ENCODE measurements at places on chromosomes 5 and 9.

GRCh38 chr5:146832985-146833732, 45.4 kb downstream of the PPP2R2B start:
- no peak for DNase-seq

GRCh38 chr9:68495247-68495646, 45.4 kb downstream of the TMEM252 start:
- DNase-seq = no peak

GRCh38 chr9:109517901-109518377, 19.8 kb upstream of the PTPN3 start:
- DNase-seq = no peak

- no peak for DNase-seq
Measured at GRCh38 chr5:5318426-5319190, 103.9 kb upstream of the ICE1 start.

DNA sequence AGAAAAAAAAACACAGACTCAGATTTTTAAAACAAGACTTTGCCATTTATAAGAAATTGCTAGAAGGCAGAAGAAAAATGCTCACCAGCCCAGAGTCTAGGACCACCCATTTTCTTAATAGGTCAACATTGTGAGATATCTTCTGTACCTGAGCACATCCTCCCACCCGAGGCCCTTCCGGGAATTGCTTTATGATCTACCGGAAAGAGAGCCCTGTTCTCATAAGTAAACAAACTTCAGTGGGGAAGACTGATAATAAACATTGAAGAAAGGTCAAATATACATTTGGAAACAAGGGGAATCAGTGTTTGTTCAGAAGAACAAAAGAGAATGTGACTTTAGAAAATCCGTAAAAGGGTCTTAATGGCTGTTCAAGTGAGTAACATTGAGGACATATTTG, 44.4 kb downstream of the PRKACG start:
- no peak for DNase-seq

GRCh38 chr5:9288234-9288633, 257.6 kb downstream of the SEMA5A start:
- no peak for DNase-seq

GRCh38 chr9:118439441-118439840, 735.2 kb downstream of the TLR4 start:
- no peak for DNase-seq

DNA sequence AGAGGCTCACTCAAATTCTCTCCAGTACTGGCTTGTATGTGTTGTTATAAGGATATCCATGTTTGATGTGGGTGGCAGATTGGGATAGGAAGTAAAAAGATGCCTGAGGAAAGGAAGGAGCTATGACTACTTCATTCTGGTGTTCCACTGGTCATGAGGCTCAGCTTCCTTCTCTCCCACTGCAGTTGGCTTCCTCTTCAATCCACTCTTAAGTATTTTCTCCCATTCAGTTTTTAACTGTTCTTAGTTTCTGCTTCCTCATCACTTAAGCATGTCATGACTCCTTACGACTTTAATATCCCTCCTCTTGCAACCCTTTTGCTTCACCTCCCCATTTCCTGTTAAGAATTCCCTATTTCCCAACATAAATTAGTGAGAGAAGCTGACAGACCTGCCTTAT, 81.1 kb downstream of the PJA2 start:
- peak; percentile 48 for DNase-seq

- peak; percentile 48 for DNase-seq
Measured at GRCh38 chr9:133113163-133113948, 7.7 kb downstream of the RALGDS start.

GRCh38 chr5:77255617-77256016, 45.1 kb downstream of the PDE8B start:
- DNase-seq = no peak

GRCh38 chr9:27530915-27531755, 1.5 kb upstream of the MOB3B start:
- DNase-seq = no peak

GRCh38 chr5:57494104-57495098, 11.8 kb upstream of the ACTBL2 start:
- DNase-seq = peak; percentile 97

DNA sequence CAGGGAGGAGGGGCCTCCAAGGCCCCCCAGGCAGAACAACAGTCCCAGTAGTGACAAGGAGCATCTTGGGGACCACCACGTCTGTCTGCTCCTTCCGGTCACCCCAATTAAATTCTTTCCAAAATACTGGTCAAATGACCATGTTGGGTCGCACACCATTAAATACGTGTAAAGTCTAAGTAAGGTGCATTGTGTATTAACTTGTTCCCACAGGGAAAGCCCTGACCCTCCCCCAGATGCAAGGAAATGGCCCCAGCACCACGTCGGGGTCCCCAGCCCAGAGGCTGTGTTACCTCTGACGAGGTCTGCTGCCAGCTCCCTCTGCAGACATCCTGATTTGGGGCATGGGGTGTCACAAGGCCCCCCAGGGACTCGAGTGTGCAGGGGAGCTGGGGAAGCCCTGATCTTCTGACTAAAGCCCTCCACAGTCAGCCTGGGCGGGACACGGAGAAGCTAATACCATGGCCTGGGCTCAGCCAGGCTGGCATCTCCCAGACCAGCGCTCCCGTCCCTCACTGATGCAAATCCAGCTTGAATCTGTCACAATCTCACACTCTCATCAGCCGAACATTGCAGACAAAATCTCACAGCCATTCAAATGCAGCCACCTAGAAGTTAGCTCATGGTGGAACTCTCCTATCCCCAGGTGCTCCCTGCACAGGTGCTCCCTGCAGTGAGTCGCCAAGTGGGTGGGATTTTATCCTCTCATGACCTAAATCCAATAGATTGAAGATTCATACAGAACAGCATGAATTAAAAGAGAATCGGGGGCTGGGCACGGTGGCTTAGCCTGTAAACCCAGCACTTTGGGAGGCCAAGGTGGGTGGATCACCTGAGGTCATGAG, 13.6 kb downstream of the TERT start:
- no peak for DNase-seq

DNA sequence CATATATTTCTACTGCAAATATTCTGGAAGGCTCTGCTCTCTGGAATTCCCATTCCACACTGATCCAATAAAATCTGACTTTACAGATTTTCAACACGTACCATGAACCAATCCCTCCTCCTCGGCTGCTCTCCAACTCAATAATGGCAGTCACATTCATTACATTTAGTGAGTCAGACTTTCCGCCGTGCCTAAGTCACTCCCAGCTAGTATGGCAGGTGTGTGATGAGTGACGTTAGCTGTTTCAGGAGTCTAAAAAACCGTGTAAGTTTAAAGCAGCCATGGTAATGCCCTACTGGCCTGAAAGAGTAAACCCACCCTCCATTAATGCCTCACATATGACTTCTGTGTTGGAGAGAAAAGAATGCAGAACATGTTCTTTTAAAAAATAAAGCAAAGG, 3.3 kb downstream of the FBN2 start:
- no peak for DNase-seq

DNA sequence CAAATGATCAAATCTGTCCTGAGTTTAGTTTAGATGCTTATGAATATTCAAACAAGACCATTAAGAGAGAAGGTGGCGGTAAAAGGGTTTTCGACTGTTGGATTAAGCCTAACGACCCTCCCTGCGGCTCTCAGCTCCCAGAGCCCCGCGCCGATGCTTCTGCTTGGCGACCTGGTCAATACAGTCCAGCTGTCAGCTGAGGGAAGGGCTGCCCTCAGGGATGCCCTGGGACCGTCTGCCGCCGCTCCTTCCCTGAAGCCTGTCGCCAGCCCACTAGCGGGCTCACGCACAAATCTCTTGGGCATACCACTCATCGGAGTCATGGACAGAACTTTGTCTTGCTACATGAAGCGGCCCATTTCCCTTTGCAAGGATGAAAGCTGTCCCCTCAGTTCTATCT, 136.6 kb upstream of the RAPGEF1 start:
- no peak for DNase-seq

GRCh38 chr9:5652821-5653220, 23.9 kb downstream of the RIC1 start:
- DNase-seq = no peak

DNA sequence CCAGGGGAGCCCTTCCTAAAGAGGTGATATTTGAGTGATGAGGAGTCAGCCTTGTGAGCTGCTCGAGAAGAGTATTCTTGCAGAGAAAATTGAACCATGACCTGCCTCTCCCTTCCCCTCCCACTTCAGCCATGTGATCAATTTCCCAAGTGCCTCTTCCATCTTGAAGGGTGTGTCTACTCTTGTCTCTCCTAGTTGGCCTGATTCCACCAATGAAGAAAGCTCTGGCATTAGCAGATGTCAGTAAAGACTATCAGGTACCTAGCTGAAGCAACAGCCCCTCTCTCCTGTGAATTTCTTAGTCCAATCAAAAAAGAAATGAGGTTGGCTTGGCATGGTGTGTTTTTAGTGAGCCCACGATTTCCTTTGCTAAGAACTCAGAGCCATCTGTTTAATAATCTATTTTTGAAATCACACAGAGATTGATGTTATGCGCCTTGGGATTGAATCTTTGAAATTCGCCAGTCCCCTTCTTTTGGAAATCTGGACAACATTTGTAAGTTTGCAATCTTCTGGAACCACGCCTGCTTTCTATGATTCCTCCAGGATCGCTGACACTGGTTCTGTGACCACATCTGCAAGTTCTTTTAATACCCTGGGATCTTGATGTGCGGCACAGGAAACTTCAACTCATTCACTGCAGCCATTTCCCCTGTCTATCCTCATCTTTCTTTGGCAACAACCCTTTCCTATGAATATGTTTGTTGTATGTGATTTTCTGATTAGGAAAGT, 404.6 kb downstream of the DMRT2 start:
- no peak for DNase-seq

DNA sequence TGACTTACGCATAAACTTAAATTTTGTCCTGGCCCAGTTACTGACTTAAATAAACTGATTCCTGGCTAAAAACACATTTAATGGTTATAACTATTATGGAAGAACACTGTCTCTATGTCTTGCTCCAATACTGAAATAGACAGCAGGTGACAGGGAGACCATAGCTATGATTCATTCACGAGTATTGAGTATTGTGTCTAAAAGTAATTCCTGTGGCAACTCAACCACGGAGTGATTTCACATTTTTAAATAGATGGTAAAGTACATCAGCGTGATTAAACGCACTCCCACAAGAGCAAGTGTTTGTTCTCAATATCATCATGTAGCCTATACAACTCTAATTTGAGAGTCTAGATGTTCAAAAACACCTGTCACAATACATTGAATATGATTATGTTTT, 35.9 kb upstream of the PCSK1 start:
- peak; percentile 78 for DNase-seq

- no peak for DNase-seq
Measured at GRCh38 chr5:109669991-109670706, 19.6 kb upstream of the MAN2A1 start.

DNA sequence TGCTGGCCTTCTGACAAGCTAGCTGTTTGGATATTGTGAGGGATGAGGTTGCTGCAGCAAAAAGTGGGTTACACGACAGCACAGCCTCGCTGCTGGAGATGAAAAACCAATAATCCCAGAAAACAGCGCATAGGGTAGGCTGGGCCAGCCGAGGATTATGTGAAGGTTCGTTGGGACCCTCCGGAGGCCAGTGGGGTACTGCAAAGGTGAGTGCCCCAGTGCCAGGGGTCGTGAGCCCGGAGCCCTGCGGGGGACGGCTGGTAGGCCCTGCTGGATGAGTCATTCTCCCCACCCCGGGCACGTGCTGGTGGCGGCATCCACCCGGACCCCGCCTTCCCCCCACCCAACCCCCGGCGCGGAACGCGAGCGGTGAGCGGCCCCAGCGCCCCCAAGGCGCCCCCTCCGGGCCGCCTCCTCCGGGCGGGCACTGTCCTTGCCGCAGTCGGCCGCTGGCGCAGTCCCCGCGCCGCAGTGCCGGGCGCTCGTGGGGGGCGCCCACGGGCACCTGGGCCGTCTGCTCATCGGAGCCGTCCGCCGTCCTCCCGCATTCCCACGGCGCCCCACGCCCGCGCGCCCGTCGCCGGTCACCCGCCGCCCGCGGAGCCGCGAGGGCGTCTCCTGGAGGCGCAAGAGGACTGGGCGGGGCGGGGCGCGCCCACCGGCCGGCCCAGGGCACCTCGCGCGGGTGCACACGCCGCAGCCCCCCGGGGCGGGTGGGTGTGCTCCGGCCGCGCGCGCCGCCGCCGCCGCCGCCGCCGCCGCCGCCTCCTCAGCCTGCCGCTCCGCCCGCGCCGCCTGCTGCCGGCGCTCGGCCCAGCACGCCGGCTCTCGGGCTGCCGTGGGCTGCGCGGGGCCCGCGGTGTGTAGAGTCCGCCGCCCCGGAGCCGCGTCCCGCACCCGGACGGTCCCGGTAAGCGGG, at the start of gene PHF24:
TSS of gene PHF24 (plus strand) at position 794 of the 919 bp plus-strand sequence. CDS start 13,014 bp downstream, outside the sequence.
- DNase-seq = peak; percentile 6

DNA sequence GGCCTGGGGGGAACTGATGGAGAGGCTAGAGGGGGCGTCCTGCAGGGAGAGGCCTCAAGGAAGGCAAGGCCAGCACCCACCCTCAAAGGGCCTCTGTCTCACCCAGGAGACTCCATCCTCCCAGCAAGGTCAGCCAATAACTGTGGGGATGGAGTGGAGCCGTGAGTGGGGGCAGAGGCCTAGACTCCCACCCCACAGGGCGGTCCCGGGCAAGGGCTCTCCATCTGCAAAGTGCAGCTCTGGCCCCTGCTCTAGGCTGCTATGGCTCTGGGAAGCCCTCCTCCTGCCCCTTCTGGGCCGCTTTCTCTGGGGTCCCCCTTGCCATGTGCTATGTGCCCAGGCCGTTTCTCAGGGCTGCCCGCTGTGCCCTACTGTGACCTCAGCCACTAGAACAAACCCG, 14.0 kb downstream of the FPGS start:
- DNase-seq = no peak

- no peak for DNase-seq
Measured at GRCh38 chr5:139116100-139116655, 82.0 kb downstream of the SIL1 start.

DNA sequence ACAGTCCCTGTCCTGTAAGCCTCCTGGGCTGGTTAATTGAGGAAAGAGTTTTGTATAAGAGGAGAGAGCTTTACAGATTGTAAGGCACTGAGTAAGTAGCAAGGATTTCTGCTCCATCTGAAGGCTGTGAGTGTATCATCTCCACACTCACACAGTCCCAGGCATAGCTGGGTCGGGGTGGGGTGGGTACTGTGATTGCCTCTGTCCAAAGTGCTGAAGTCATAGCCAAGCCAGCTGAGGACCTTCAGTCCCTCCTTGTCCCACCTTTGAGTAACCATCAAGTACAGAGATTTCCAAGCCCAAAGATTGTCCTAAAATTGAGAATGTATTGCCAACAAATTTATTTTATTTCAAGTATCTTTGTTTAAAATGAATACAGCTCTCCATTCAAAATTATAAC, 5.5 kb upstream of the DNAJB5 start:
- no peak for DNase-seq

GRCh38 chr9:84230355-84231145, 110.0 kb downstream of the SLC28A3 start:
- DNase-seq = peak; percentile 14

DNA sequence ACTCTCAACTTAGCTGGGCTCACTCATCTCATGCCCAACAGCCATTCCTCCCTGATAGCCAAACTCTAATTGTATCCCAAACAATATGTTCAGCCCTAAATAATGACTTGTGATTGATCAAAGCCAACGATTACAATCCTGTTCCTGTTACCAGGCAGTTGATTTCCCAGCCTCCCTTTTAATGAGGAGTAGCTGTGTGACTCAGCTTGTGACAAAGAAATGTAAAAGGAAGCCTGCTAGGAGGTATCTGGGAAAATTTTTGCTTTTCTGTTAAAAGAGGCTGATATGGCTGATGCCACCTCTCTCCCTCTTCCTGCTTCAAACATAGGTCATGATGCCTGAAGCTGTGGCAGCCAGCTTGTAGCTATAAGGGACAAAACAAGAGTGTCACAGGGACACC, 19.6 kb upstream of the ENC1 start:
- DNase-seq = peak; percentile 30

Data from kidney tubule cell (primary cell).